Caki2 (cell line): ENCODE measurements at places on chromosomes 5 and 9. TPM values are rescaled to one million over a fixed set of nuclear protein-coding genes. Genes with fewer than 3 reads are reported as not detected.

The KIAA1191 gene
- 103 and 141 TPM in 2 replicates for total RNA-seq

The AJM1 gene
- 1.3 and 1.7 TPM in 2 replicates for total RNA-seq

The SAP30L gene
- total RNA-seq, result 9.7 and 50.7 TPM in 2 replicates

The ST8SIA4 gene
- not detected in 2 replicates for total RNA-seq
